ENCODE measurements at places on chromosomes 4 and X. TPM values are rescaled to one million over a fixed set of nuclear protein-coding genes. Genes with fewer than 3 reads are reported as not detected.

DNA sequence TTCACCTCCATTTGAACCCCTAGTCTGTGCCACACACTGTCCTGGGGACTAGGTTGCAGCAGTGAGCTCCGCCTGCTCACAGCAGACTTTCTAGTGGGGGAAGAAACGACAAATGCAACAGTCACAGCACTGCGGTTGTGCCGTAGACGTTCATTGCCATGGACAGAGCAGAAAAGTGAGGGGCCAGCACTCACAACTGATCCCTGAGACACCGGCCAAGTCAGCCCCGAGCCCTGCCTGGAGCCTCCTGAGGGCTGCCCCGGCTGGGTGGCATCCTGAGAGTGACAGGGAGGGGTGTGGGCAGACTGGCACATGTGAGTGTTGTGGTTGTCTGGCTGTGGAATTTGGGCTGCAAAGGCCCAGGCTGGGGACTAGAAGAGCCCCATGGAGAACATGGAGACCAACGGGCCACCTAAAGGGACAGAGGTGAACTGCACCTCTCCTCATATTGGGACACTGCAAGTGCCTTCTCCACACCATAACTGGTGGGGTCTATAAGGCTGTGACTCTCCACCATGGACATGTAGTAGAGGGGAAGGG lies 4.6 kb downstream of the DUSP9 start:
- no peak for DNase-seq

Gene CENPVL1
- total RNA-seq, result not detected

DNA sequence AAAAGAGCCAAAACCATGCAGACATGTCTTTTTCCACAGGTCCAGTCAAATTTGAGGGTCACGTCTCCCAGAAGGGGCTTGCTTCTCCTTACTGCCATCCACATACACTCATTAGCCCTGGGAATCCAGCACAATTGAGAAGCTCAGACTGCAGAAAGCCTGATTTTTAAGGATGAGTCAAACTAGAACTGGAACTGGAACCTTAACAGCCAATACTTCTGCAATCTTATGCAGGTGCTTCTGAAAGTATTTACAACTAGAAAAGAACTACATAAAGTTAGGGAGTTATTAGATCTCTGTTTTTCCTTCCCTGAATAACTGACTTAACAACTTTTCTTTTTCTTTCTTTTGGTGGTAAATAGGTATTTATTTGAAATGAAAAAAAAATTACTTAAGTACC lies 86.3 kb downstream of the CDS1 start:
- DNase-seq, result no peak

DNA sequence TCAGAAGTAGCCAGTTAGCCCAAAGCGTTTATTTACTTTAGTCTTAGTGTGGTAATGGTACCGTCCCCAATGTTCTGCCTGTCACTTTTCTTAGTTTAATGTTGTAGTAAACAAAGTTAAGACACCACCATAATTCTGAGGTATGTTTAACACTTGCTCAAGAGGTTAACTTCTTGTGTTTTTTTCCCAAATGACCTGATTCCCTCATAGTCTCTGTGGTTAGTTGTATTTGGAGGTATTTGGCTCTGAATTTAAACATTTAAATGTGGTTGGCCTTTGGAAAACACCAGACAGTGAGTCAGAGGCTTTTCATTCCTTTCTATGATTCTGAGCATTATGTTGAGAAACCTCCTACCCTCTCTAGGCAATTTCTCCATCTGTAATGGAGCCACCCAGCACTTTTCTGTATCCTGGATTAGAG lies 47.9 kb downstream of the CXCL1 start:
- no peak for DNase-seq

Gene LDOC1
- 3.3 TPM for total RNA-seq

GRCh38 chrX:136667446-136668168 lies 19.6 kb downstream of the CD40LG start:
- DNase-seq, result no peak

- no peak for DNase-seq
Observed at GRCh38 chr4:176193126-176193525, 2.3 kb downstream of the SPATA4 start.

- no peak for DNase-seq
Observed at GRCh38 chrX:110965409-110966090, 130.4 kb upstream of the PAK3 start.

Gene CYTL1
- not detected for total RNA-seq

DNA sequence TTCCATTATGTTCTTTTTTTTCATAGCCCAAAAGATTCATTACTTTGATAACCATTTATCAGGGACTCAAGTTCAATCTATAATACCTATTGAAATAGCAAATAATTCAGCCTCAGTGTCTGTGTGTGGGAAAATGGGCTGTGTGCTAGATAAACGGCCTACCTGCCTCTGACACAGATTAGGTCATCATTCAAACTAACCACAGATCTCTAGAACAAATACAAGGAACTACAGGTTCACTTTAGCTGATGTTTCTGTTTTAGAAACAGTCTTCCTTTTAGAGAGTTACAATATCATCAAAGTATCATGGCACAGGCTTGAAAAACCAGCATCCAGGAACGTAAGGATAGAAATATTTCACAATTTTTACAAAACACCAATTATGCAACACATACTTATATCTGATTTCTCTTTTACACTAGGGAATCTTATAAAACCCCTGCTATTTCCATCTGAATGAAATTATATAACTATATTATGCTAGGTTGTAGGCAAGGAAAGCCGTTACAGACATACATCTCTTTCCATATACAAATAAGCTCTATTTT lies 56.6 kb upstream of the MAB21L2 start:
- no peak for DNase-seq

GRCh38 chr4:173145131-173145530 lies 23.5 kb upstream of the GALNT7 start:
- no peak for DNase-seq

- no peak for DNase-seq
Observed at GRCh38 chr4:79915246-79915645, 157.8 kb downstream of the ANTXR2 start.

GRCh38 chrX:80876877-80877276 lies 67.2 kb upstream of the BRWD3 start:
- no peak for DNase-seq

GRCh38 chrX:57286507-57287251 lies at the start of gene FAAH2:
TSS of gene FAAH2 (plus strand) at chrX:57286706. CDS start at chrX:57286826, 120 bp downstream.
- DNase-seq, result no peak

- no peak for DNase-seq
Observed at GRCh38 chrX:123189338-123189737, 5.3 kb downstream of the GRIA3 start.

DNA sequence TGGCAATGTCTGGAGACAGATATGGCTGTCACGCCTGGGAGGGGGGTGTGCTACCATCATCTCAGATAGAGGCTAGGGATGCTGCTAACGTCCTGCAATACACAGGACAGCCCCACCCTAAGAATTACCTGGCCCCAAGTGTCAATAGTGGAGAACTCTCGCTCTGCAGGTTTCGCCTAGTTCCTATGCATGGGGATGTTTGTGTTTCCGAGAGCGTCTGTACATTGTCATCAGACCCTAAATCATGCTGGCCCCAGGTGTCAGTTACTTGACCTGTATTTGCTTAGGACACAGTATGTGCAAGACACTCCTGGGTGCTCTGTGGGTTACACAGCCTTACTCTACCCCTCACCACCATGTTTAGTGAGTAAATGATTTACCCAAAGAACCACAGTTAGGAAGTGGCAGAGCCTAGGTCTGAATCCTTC lies 90.8 kb downstream of the AFF1 start:
- DNase-seq, result no peak

DNA sequence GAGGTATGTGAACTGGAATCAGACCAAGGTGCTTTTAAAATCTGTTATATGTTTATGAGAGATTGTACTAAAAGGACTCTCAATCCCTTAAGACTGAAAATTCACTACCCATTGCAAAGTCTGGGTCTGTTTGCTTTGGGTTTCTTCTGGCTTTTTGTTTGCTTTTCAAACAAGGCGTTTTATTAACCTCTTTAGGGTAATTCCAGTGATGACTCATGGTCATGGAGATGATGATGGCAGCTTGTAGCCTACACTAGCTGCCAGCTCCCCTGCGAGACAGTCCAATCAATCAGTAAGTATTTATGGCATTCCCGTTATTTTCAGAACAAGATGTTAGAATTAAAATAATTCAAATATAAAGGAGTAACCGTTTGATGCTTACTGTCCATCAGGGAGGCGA lies 643.8 kb upstream of the FTHL17 start:
- no peak for DNase-seq

DNA sequence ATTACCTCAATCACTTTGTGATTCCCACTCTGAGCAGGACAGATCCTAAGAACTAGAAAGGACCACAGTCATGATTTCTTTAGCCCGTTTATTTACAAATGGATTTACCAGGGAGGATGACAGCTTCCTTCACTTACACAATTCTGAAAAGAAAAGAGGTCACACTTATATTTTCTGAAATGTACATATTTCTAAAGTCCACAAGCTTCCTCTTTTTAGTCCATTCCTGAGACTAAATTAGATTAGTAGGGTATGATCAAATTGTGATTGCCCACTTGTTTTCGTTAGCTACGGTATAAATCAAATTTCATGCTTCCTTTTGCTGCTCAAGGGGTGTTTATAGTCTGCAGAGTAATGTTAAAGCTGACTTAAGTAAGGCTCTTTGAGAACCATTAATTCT lies 7.6 kb upstream of the AMELX start:
- DNase-seq, result no peak
